ENCODE measurements at places on chromosomes 3 and 15.

DNA sequence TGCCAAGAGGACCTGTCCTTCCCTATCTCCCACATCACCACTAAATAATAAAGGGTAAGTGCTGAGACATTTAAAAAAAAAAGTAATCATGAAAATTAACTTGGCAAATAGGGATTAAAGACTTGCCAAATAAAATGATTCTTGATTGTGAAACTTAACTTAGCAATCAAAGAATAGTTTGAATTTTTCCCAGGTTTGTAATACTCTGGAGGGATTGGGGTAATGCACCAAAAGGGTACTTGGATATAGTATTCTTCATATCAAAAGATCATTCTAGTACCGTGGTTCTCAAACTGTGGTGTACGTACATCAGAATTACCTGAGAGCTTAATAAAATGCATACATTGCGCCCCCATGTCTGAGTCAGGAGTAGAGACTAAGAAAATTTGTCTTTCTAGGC lies 28.5 kb downstream of the CALML4 start:
- DNase-seq, result no peak

- DNase-seq, result no peak
Observed at GRCh38 chr3:127992127-127992526, 60.1 kb upstream of the SEC61A1 start.

DNA sequence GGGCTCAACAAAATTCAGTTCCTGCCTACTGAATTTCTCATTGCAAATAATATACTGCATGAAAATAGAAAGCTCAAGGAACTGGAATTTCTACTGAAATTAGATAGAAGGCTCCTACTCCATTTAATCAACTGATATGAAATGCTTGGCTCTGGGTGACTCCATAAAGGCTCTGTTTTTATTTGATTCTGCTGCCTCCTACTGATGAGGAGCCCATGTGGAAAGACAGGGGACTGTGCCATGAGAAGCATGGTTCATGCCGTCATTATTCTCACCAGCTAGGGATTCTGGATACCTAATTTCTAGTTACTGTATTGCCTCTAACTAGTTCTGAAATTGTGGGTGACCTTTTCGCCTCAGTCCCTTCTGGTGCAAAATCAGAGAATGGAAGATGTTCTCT lies 366.2 kb upstream of the DPH6 start:
- DNase-seq, result no peak

- DNase-seq, result no peak
Observed at GRCh38 chr3:13526626-13526949, 22.3 kb upstream of the FBLN2 start.

- DNase-seq, result no peak
Observed at GRCh38 chr3:136658946-136659682, 93.1 kb downstream of the STAG1 start.

- DNase-seq, result no peak
Observed at GRCh38 chr3:181855825-181856224, 144.1 kb downstream of the SOX2 start.

DNA sequence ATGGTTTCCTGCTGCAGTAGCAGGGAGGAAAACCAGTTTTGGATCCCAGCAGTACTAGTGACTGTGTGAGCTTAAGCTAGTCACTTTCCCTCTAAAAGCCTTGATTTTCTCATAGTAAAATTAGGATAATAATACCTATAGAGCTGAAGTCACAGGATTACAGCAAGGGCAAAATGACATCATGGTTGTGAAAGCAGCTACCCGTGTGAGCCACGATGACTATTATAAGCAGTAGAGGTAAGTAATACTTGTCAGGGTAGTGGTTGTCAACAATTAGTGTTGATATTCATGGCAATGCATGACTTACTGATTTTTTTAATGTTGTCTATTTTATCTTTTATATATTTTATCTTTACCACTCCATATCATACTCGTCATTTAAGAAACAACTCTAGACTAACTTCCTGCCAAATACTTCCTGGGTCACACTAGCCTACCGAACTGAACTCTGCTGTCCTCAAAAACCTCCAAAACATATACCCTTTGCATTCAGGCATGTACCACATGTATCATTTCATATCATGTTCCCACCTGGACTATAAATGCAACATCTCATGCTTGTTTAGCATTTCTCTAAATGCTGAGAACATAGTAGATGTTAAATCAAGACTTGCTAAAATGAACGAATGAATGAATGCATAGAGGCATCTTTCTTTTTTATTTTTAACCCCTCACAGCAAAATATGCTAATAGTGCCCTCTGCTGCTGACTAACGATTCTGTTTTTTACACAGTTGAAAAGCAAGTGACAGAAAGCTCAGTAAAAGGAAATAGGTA lies 172.6 kb downstream of the P3H2 start:
- DNase-seq, result no peak

DNA sequence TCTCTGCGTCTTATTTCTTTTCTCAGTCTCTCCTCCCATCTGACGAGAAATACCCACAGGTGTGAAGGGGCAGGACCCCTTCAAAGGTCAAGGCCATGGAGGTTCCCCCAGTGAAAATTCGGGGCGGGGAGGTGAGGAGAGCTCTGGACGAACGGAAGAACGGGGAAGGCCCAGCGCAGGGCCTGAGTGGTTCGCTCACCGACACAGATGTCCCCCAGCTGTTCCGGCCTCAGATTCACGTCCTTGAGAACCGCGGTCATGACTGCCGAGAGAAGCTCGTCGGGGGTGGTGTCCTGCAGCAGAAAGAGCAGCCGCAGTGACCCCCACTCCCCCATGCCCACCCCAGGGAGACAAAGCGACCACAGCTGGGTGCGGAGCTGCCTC lies 542 bp downstream of the ACAA1 start:
- DNase-seq, result peak; percentile 66

- no peak for DNase-seq
Observed at GRCh38 chr3:123605789-123606234, 21.0 kb upstream of the HACD2 start.

DNA sequence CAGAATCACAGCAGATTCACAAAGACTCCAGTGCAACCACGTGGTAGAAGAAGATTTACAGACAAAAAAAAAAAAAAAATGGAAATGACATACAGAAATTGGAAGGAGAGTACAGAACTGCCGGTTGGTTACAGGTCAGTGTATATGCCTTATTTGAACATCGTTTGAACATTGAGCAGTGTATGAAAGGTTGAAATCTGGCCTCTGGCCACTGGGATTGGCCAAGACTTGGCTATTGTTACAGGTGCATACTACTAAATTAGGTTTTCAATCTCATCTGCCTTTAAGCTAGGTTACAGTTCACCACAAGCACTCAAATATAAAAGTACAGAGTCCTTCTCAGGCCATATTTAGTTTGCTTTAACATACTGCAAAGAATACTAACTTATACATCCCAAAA lies 59.8 kb downstream of the THBS1 start:
- DNase-seq, result no peak

DNA sequence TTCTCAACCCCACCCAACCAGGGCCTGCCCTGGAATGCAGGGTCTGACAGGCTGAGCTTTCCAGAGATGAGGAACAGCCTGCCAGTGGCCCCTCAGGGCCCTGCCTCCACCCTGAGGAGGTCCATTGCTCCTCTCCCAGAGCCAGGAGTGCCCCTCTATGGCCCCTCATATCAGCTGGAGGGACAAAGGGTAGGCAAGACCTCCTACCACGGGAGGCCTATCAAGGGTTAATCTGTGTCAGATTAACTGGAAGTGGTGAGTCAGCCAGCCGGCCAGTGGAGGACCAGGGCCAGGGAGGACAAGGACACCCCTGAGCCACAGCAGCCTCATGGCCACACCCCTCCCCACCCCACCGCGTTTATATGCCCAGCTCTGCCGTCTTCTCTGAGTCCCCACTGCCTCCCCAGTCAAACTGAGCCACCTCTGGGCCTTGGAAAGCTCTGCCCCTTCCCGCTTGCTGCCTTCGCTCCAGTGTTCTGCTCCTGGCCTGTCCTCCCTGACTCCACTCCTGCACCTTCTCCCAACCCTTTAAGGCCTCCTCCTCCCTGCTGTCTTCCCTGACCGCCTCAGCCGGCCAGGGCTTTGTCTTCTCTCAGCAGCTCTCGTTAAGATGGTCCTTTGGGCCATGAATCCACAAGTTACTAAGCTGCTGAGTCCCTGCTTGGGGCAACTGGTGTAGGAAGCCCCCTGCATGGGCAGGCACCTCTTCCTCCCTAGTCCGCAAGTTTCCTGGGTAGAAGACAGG lies 6.5 kb downstream of the CCDC33 start:
- no peak for DNase-seq

DNA sequence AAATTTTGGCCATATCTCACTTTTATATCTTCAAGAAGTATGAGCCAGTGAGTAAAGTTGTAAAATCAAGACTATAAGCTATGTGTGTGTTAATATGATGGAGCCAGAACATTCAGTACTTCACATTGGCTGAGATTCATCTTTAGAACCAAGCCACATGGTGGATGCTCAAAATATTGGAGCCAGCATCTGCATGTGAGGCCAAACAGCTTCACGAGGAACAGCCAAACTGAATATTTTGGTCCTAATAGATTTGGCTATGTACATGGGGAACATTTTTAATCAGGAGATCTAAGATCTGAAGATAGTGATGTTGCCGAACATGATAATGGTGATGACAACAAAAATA lies 1089.8 kb downstream of the TUSC7 start:
- DNase-seq, result no peak

GRCh38 chr3:178996399-178996798 lies 75.2 kb downstream of the ZMAT3 start:
- no peak for DNase-seq

DNA sequence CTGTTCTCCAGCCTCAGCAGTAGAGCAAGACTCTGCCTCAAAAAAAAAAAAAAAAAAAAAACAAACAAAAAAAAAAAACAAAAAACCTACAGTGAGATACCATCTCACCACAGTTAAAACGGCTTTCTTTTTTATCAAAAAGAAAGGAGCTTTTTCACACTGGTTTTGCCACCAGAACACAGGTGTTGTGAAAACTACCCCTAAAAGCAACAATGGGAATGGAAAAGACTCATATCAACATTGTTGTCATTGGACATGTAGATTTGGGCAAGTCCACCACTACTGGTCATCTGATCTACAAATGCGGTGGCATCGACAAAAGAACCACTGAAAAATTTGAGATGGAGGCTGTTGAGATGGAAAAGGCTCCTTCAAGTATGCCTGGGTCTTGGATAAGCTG lies 24.8 kb upstream of the SLC25A38 start:
- no peak for DNase-seq
